PC-9 (cell line): ENCODE measurements at places on chromosomes 13 and 19.

- no peak for DNase-seq
These were observed 107.9 kb downstream of the NALCN start for GRCh38 chr13:101308247-101309013.

GRCh38 chr13:47109028-47109427 lies 212.2 kb upstream of the HTR2A start:
- DNase-seq = no peak

DNA sequence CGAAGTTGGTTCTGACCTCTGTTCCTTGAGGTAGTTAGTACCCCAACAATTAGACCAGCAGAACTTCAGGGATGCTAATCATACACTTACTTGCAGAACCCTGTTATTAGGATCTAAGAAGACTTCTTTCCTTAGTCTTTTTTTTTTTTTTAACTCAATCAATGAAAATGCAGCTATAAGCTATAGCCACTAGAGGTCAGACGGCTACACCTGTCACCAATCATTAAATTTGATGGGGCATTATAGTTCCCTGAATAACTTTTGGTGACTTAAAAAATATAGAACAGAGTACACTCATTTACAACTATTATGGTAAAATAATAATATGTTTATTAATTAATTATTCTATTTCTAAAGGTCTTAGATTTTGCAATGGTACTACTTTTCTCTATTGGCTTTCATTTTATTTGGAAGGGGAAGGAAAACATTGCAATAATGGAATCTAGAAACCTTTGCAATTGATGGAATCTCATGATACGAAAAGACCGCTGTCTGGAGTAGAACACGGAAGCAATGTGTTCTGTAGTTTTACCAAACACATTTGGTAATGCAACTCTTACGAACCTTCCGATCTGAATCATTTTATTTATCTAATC lies 483.2 kb downstream of the DIAPH3 start:
- no peak for DNase-seq

- DNase-seq = no peak
These were observed 4.6 kb downstream of the AP2S1 start for GRCh38 chr19:46845959-46846459.

- DNase-seq = no peak
These were observed at the start of gene GRK1 for GRCh38 chr13:113666951-113667701. Gene GRK1, plus strand, starts transcription at chr13:113667219. Its CDS starts 168 bp downstream, at chr13:113667387.

GRCh38 chr19:42407085-42407815 lies 17.2 kb upstream of the CNFN start:
- DNase-seq = no peak

GRCh38 chr13:97327086-97327485 lies 105.0 kb downstream of the MBNL2 start:
- DNase-seq = no peak

GRCh38 chr19:7674010-7675005 lies 2.6 kb upstream of the MCEMP1 start:
- peak; percentile 66 for DNase-seq

DNA sequence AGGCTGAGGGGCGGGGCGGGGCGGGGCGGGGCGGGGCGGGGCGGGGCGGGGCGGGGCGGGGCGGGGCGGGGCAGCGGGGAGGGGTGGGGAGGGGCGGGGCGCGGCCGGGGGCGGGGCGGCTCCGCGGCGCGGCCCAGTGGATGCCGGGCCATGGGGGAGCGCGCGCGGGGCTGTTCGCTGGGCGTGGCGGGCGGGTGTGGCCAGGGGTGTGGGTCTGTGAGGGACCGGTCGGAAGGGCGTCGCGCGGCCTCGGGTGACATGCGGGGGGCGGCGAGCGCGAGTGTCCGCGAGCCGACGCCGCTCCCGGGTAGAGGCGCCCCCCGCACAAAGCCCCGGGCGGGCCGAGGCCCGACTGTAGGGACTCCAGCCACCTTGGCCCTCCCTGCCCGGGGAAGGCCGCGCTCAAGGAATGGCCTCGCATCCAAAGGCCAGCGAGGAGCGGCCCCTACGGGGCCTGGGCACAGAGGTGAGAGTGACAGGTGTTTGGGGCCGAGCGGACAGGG lies at the start of gene ZFP28:
ZFP28 (plus strand) TSS at position 188 of the 503 bp plus-strand sequence; CDS start at position 259, 71 bp downstream.
- peak; percentile 46 for DNase-seq

GRCh38 chr19:8576273-8576993 lies 809 bp downstream of the MYO1F start:
- peak; percentile 33 for DNase-seq

- no peak for DNase-seq
These were observed 27.7 kb upstream of the NFIC start for GRCh38 chr19:3338541-3339181.

DNA sequence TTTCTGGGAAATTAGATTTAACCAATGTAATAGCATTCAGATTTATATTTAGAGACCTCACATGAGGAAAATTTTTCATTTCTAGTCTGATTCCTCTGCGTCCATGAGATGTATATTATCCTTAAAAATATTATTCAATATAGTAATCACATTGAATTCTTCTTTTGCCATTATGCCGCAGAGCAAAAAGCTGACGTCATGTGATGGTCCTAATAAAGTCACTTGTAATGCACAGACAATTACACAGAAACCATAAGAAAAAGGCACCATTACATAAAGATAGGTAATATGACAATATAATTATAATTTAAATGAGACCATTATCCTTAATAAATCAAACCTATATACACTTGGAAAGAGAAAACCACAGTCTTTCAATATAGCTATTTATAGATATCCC lies 1021.5 kb downstream of the PCDH9 start:
- DNase-seq = no peak

DNA sequence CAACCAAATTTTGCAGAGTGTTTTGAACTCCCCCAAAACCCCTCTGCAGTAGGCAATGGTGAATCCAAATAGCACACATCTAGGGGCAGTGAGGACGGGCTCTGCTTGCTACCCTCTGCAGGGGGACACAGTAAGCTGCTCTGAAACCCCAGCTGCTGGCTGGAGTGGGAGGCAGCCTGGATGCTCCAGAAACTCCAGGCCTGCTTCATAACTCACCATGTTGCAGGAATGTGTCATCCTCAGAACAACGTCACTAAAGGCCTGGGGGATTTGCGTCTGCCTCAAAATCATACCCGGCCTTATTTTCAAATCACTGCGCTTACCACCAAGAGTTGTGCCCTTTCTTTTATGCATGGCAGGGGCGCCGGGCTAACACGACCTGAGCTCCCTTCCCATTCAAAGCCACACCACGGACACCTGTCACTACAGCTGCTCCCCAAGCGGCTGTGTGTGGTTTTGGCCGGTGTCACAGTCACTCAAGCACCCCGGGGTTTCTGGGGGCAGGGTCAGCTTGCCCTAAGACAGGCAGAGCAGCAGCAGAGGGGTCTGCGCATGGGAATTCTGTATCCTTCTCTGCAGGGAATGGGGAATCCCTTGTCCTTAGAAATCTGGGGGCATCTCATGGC lies 93.9 kb downstream of the TSHZ3 start:
- DNase-seq = no peak

DNA sequence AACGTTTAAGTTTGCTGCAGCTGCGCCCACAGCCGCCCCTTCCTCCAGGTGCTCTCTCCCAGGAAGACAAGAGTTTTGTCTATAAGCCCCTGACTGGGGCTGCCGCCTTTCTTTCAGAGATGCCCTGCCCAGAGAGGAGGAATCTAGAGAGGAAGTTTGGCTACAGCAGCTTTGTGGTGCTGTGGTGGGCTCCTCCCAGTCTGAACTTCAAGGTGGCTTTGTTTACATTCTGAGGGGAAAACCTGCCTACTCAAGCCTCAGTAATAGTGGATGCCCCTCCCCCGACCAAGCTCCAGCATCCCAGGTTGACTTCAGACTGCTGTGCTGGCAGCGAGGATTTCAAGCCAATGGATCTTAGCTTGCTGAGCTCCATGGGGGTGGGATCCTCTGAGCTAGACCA lies 6.4 kb upstream of the ERICH6B start:
- no peak for DNase-seq

GRCh38 chr13:95226476-95226875 lies 74.8 kb downstream of the ABCC4 start:
- DNase-seq = no peak

DNA sequence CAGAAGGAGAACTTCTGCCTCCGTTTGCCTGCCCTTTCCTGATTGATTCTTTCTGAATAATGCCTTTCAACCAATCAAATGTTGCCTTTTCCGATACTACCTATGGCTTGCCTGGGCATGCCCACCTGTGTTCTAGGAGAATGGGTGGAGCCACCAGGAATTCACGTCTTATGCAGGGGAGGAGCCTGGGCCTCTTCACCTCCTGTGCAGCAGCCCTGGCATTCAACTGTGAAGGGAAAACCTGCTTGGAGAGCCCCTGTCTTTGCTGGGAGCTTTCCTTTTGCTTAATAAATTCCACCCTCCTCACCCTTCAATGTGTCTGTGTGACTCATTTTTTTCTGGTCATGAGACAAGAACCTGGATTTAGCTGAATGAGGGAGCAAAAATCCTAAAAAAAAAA lies 730.7 kb downstream of the UQCRFS1 start:
- DNase-seq = no peak

DNA sequence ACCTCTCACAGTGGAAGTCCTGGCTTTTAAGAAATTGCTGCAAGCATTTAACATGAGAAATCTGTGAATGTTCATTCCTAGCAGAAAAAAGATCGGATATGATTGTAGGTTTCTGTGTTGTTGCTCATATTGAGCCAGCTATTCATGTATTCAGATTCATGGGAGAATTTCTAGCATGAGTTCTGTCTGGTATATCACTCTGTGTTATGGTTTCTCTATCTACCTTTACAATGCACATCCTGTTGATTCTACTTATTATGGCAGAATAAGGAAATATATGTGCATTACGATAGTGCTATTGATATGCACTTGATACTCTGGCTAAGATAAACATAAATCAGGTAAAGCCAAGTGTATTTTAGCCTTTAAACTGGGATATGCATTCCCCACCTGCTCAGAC lies 138.2 kb downstream of the KCNRG start:
- no peak for DNase-seq

- DNase-seq = no peak
These were observed 46.3 kb upstream of the CEACAM21 start for GRCh38 chr19:41529484-41530183.

- DNase-seq = no peak
These were observed 27.8 kb upstream of the MIER2 start for GRCh38 chr19:372306-372890.

GRCh38 chr19:49498475-49498874 lies 2.2 kb downstream of the RPS11 start:
- DNase-seq = no peak

DNA sequence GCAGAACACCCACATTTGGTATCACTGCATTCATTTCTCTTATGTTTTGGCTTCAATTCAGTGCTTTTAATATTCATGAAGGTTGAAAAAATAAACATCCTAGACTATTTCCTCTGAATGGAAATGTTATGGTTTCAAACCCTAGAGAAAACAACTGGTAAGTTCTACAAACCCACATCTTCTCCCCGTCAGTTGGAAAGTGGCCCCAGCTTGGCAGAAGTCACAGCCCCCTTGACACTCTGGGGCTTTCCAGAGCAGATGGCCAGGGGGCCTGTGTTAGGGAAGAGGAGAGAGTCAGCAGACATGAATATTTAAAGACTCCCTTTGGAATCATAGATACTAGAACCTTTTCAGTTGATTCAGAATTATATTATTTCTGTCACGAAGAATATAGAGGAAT lies 123.9 kb downstream of the SHISA2 start:
- DNase-seq = no peak

- DNase-seq = no peak
These were observed 5.5 kb downstream of the EPN1 start for GRCh38 chr19:55680339-55681130.

GRCh38 chr19:47633996-47634395 lies 25.1 kb downstream of the BICRA start:
- no peak for DNase-seq

GRCh38 chr13:21522847-21523246 lies 63.7 kb upstream of the ZDHHC20 start:
- no peak for DNase-seq

GRCh38 chr19:3433313-3433712 lies 47.0 kb downstream of the SMIM24 start:
- no peak for DNase-seq

DNA sequence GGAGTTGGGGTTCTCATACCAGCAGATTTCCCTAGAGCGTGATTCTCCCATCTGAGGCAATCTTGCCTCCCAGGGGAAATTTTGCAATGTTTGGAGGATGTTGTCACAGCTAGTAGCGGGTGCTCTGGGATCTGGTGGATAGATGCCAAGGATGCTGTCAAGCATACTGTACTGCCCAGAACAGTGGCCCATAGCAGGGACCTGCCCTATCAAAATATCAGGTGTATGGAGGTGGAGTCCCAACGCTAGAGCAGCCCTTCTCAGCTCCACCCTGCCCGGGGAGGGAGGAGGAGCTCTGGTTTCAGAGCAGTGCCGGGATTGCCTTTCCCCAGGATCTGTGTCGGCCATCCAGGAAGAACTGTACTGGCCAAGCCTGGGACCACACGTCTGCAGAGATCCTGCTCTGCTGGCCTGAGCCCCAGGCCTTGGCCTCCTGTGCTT lies 10.9 kb upstream of the QTRT1 start:
- DNase-seq = no peak

GRCh38 chr13:102235689-102236088 lies 166.2 kb downstream of the FGF14 start:
- no peak for DNase-seq

DNA sequence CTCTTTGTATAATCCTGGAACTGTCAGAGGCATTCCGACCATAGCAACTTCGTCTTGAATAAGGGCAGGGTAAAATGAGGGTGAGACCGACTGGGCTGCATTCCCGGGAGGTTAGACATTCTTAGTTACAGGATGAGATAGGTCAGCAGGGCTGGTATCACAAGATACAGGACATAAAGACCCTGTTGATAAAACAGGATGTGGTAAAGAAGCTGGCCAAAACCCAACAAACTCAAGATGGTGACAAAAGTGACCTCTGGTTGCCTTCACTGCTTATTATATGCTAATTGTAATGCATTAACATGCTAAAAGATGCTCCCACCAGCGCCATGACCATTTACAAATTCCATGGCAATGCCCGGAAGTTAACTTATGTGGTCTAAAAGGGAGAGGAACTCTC lies 27.7 kb upstream of the MBNL2 start:
- peak; percentile 76 for DNase-seq

DNA sequence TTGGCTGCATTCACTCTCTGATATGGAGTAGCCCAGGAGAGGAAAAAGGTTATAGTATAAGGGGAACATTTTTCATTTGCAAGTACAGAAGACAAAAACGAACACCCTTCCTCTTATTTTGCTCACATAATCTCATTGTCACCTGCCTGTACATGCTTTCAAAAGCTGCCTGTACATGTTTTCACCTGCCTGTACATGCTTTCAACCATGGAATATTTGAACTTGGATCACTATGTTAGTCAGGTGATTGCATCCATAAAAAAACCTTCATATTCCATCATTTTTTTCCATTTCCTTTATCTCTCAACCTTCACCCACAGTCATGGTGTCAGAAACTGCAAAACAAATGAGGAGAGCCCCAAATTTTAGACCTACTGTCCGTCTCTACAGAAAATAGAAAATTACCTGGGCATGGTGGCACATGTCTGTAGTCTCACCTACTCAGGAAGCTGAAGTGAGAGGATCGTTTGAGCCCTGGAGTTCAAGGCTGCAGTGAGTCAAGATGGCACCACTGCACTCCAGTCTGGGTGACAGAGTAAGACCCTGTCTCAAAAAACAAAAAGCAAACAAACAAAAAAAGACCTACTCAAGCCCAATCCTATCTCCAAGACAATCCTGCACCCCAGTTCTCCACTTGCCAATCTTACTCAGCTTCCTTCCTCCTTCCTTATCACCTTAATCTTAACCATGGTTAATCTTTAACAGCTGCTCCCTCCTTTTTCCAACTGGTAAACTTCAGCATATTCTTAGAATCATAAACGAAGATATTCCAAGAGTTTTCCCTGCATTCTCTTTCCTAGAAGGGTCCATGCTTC lies 11.6 kb downstream of the IGFL2 start:
- DNase-seq = no peak
